MG63 (cell line): ENCODE measurements at places on chromosomes 3 and 15. TPM values are rescaled to one million over a fixed set of nuclear protein-coding genes. Genes with fewer than 3 reads are reported as not detected.

ALDH1A2 gene
- total RNA-seq, result 0.99 TPM in 1 of 2 replicates, not detected in the other

SH3GL3 gene
- 0.15 and 2.4 TPM in 2 replicates for total RNA-seq

OR5K3 gene
- not detected in 2 replicates for total RNA-seq

ANKUB1 gene
- not detected in 2 replicates for total RNA-seq

SLC6A11 gene
- total RNA-seq, result 0.94 and 0.95 TPM in 2 replicates

ASB14 gene
- not detected in 2 replicates for total RNA-seq

DNAH12 gene
- not detected in 2 replicates for total RNA-seq

BTLA gene
- total RNA-seq, result not detected in 2 replicates

SPESP1 gene
- total RNA-seq, result not detected in 2 replicates

NTRK3 gene
- total RNA-seq, result 4.0 TPM in 1 of 2 replicates, not detected in the other

MED12L gene
- total RNA-seq, result not detected in 2 replicates

SLC24A5 gene
- not detected in 2 replicates for total RNA-seq

CADM2 gene
- not detected in 2 replicates for total RNA-seq
